Naive thymus-derived CD4-positive, alpha-beta T cell (primary cell): ENCODE measurements at places on chromosomes 13 and 19.

DNA sequence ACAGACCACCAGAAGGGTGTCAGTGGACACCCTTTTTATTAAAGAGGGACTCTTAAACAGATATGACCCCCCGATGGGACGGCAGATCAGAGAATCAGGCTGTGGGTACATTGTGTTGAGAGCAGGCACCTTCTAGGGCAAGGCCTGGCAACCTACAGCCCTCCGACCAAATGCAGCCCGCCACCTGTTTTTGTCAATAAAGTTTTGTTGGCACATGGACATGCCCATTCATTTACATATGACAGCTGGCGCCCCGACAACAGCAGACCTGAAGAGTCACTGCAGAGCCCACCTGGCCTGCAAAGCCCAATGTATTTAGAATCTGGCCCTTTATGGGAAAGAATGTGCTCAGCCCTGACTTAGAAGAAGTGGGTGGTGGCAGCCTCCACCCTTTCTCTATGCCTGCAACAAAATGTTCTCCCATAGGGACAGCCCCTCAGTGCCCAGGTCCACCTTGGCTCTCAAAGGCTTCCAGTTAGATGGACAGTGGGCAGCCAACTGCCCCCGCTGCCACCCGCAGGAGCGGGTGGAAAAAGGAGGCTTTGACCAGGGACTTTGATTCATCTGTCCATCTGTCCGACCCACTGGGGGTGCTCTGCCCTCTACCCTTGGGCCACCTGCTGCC, 184.9 kb downstream of the PTPRS start:
- DNase-seq, result no peak

GRCh38 chr13:47120282-47120681, 223.4 kb upstream of the HTR2A start:
- no peak for DNase-seq

DNA sequence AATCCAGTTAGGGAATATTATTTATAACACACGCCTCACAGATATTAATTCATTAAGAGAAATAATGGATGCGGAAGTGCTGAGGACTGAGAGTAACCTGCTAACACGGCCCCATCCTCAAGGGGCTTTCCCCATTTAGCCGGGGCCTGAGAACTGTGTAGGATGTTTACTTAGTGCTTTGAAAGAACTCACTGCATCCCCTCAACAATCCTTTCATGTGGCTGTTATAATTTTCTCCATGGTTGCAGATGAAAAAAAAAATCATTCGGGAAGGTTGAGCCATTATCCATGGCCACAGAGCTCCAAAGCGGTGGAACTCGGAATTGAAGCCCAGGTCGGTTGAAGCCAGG, 98.2 kb downstream of the ING1 start:
- no peak for DNase-seq

- DNase-seq, result no peak
These were observed 11.3 kb downstream of the SOX1 start for GRCh38 chr13:112078216-112078615.

- no peak for DNase-seq
These were observed 14.6 kb downstream of the CBLC start for GRCh38 chr19:44792281-44792680.

- peak; percentile 79 for DNase-seq
These were observed 56.2 kb downstream of the USPL1 start for GRCh38 chr13:30673669-30674521.

DNA sequence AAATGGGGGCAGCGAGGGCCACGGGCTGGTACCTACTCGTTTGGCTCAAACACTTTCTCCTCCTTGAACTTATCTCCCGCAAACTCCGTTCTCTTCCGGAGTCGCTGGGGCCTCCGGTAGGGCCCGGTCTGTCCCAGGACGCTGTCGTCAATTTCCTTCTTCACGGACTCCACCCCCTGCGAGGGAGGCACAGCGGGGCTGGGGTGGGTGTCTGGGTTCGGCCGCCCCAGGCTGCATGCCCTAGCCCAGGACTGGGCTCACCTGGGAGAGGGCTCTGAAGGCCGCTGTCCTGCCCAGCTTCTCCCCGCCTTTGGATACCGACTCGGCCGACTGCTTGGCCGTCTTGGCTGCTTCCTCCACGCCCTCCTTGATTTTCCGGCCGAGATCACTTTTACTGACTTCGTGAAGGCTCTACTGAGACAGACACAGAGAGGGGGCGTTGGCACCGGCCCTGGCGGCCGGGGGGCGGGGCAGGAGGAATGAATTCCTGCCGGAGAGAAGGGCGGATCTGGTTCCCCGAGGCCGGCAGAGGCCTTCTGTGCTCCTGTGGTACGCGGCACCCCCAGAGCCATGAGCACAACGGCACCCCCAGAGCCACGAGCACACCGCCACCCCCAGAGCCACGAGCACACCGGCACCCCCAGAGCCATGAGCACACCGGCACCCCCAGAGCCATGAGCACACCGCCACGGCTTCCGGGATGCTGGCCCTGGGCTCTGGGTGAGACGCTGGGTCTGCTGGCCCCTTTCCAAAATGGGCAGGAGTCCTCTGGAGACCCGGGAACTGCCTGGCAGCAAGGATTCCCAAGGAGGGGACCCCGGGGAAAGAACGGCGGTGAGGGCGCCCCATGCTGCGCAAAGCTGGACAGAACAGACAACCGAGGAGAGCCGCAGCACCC, 8.1 kb upstream of the CTXN1 start:
- no peak for DNase-seq

DNA sequence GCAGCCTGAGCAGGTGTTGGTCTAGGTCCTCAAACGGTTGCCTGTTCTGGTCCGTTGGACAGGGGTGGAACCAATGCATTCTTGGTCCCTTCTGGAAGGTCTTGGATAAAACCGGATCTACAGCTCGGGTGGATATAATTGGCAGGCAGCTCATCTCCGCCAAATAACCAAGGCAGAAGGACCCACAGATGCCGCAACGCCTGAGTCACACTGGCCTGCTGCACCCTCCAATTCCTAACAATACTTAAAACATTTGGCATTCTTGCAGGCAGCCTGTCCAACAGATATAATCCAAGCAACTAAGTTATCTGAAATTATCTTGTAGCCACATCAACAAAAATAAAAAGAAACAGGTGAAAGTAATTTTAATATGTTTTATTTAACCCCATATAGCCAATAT, 59.0 kb upstream of the FGF14 start:
- no peak for DNase-seq

GRCh38 chr19:5200844-5201243, 139.8 kb downstream of the PTPRS start:
- DNase-seq, result no peak

DNA sequence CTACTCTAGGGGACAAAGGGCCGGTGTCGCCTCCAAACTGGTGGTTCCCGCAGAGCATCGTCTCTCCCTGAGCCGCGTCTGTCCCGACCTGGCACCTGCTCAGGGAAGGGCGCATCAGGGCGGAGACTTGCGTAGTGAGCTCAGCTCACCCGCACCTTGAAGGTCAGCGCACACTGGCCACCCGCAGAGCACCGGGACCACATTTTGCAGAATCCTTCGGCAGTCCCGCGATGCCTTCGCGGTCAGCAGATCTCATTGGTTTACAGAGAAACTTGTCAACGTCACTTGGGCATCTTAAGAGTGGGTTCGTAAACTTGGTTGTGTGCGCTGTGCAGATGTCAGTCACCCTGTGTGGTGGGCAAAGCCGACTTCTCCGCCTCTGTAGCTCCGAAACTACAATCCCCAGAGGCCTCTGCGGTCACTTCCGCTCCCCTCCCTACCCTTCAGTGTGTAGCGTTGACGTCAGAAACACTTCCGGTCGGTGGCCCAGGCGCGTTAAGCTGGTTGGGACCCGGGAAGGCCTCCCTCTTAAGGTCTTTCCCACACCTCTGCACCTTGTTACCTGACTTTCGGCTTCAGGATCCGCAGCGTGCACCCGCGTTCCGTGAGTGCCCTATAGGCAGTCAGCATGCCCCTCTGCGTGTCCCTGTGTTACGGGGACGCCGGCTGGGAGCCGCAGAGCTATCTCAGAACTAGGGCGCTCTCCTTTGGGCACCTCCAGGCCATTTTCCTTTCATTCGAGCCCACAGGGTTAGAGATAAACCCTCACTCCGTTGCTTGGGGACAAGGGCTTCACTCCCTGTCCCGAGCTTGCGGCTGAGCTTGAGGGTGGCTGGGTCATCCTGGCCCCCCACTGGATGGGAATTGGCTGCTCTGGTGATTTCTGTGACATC, 36.5 kb upstream of the ZNF527 start:
- DNase-seq, result peak; percentile 53

GRCh38 chr19:19111967-19112580, 26.2 kb downstream of the TMEM161A start:
- no peak for DNase-seq

- no peak for DNase-seq
These were observed 208.8 kb downstream of the SLITRK6 start for GRCh38 chr13:85590231-85590931.

- DNase-seq, result no peak
These were observed 22.0 kb upstream of the TPT1 start for GRCh38 chr13:45362939-45363338.

GRCh38 chr19:55605207-55605636, 225 bp upstream of the ZNF865 start:
- DNase-seq, result peak; percentile 97

- DNase-seq, result no peak
These were observed 44.3 kb downstream of the MTMR6 start for GRCh38 chr13:25242956-25243355.

- no peak for DNase-seq
These were observed 32.4 kb downstream of the ACTN4 start for GRCh38 chr19:38679839-38680238.

GRCh38 chr13:114034481-114034891, 60.6 kb upstream of the C13orf46 start:
- no peak for DNase-seq

DNA sequence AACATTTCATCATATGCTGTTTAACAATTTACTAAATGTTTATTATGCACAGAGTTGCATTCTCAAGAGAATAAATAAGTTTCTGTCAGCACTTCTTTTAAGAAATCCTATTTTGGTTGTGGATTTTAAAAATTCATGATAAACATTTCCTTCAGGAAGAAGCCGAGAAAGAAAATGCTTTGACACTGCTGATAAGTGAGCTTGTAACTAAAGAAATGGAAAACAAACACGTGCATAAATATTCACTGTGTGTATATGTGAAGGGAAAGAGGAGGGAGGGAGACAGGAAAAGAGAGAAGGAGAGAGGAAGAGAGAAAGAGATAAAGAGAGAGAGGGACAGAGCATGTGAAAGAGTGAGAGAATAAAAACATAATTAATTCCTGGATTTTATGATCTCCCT, 1165.0 kb downstream of the DIAPH3 start:
- DNase-seq, result no peak

GRCh38 chr19:46609511-46610412, 8.6 kb downstream of the CALM3 start:
- DNase-seq, result no peak

DNA sequence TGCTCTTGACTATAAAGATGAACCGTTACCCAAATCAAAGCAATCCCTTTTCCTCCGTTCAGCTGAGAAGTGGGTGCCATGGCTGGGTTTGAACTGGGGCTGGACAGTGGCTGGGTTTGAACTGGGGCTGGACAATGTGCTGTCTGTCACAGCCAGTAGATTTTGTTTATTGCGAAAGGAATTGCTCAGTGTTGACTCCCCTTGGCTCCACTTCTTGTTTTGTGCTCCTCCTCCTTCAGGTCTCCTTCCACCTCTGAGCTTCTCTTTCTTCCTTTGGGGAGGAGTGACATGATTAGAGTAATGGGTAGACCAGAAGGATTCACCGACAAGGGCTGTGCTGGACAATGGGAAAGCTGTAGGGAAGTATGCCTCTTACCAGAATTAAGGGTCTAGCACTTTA, 19.4 kb upstream of the MBNL2 start:
- DNase-seq, result no peak

DNA sequence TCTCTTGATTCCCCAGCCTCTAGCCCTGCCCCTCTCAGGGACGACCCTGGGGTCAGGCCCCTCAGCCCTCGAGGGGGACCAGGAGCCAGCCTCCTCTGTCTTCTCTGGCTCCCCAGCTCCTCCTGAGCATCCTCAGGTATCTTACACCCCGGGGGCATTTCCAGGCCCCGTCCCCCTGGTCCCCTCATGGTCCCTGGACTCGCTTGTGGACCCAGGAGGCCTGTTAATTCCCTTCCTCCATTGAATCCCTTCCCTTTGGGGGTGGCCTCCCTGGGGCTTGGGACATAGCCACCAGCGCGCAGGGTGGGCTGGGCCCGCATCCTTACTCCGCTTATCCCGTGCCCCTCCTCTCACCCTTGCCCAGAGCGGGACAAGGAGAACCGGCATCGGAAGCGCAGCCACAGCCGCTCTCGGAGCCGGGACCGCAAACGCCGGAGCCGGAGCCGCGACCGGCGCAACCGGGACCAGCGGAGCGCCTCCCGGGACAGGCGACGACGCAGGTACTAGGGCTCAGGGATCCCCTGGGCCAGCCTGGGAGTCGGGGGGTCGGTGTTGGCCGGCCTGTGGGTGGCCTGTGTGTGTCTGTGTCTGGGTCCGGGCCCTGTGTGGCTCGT, 4.1 kb downstream of the U2AF2 start:
- no peak for DNase-seq

DNA sequence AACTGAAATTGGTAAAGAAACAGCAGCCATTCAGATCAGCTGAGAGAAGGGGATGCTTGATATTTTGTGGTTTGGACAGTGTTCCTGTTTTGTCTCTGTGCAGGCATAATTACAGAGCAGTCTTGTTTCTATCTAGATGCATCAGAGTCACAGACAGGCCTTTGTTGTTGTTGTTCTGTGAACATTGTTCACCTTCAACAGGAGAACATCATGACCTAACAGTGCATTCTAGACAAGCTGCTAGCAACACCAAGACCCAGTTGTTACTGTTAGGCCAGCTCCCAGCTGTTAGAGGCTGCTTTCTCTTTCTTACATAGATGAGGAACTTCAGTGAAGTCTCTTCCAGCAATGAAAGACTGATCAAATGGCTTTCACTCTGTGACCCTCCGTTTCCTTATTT, 8.5 kb upstream of the LSR start:
- DNase-seq, result peak; percentile 80

DNA sequence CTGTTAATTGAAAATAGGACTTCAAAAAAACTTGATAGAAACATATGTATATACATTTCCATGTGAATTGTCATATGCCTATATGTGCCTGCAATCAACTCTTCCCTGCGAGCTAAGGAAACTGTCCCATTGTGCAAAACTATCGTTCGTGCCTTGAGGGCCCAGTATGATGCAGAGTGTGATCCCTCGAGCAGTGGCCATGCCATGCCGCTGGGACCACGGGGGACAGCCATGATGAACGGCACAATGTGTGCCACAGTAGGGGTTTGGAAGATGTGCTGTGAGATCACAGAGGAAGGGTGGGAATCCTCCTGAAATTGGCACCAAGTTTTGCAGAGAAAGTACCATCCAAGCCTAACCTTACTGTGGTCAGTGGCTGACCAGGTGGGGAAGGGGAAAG, 118.1 kb upstream of the SOX1 start:
- DNase-seq, result no peak

GRCh38 chr13:28375250-28375930, 119.5 kb downstream of the FLT1 start:
- no peak for DNase-seq
